NCI-H2029 treated with DMSO at 0.1 percent for 48 hours (cell line): ENCODE measurements at places on chromosomes 6 and 20.

- DNase-seq, result no peak
Observed at GRCh38 chr20:61600016-61600415, 348.0 kb downstream of the CDH4 start.

GRCh38 chr6:112308476-112308875 is 38.7 kb upstream of the RFPL4B start:
- DNase-seq, result no peak

DNA sequence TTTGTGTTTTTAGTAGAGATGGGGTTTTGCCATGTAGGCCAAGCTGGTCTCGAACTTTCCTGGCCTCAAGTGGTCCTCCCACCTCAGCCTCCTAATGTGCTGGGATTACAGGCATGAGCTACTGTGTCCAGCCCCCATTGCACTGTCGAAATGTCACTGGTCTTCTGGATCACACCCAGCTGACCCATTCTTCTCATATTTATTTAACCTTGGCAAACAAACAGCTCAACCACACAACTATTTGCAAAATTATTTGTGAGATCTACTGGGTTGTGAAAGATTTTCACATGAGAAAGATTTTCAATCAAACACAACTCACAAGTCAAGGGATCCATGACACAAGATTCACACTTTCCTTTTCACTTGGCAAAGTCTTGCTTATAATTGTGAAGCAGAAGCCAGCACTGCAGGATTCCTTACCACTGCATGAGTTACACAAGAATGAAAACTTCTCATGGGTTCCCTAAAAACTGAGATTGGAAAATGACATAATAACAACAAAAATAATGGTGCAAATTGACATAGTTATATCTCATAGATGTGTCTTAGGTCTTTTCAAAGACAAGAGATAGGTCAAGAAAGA is 2.0 kb upstream of the CST9L start:
- DNase-seq, result no peak

DNA sequence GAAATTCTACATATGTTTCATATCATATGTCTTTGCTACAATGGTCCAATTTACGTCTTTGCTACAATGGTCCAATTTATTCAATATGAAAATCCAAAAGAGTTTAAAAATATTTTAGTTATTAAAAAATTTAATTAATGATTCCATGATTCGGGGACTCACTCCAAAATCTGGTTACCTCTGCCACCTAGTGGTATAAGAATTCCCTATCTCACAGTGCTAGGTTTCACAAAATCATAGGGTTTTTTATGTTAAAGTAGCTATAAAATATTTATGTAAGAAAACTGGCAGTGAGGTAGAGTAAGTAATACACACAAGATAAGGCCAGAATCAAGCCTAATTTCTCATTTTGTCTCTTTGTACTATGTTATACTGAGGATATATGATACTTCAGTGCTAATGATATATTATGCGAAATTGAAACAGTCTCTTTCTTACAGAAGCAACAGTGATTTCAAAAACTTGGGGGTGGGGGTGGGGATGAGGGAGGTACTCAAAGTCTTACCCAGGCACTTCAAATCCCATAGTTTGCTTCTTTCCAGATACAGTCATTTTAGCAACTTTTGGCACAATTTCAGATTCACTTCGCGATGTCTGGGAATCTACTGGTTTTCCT is 52.3 kb downstream of the HBS1L start:
- DNase-seq, result no peak

DNA sequence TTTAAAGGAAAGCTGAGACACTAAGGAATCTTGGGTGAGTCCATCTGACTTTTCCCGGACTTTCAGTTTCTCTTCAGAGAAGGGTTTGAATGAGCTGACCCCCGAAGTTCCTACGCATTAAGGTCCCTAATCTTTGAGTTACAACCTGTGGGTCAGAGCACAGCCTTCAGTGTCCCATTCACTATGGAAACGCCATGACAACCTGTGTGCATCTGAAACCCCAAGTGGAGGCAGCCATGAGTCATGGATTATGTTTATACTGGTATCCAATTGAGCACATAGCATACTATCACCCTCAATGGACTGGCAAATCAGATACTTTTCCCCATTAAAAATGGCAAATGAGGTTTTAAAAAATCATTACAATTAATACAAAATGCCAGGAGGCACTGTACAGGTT is 11.4 kb downstream of the MYLK4 start:
- DNase-seq, result no peak

DNA sequence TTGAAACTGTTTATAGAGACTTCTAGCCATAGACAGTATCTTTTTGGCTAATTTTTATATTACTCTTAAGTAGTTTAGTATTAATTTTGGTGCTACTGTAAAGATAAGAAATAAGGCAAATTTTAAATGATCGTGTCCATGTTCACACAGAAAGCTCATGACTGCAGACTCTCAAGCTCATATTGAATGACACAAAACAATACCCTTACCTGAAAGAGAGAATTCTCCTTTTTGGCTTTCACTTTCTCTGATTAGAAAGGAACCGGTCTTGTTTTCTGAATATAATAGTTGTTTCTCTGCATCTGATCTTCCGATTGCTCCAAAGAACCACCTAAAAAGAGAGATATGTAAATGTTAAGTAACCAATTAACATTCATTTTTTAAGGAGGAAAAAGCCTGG is 57.0 kb downstream of the FRK start:
- DNase-seq, result no peak

- DNase-seq, result no peak
Observed at GRCh38 chr6:14174226-14174625, 56.7 kb downstream of the CD83 start.

- DNase-seq, result no peak
Observed at GRCh38 chr6:107870381-107870780, 46.3 kb upstream of the SCML4 start.

GRCh38 chr6:39263303-39264037 is 34.2 kb upstream of the KCNK5 start:
- DNase-seq, result peak; percentile 53

DNA sequence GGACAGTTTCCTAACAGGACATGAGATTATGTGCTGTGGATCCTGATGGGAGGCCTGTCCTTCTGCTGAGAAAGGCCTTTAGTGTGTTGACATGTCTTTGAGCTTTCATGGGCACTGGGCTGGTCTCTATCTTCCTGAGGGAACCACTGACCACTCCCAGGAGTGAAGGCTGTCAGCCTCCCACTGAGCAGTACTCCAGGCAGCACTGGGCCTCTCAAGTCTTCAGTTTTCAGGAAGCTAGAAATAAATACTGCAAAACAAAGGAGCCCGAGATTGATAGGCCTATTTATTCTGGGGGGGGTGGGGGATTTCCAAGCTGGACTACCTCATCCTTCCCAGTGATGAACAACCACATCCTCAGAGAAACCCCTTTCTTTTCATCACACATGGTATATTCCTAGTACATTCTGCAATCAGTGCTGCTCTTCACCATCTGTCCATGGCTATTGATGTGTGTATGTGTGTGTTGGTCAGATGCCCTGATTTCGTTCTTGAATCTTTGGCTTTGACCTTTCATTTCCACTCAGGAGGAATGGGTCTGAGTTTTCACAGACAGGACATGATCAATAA is 180.9 kb upstream of the SPTLC3 start:
- DNase-seq, result no peak

DNA sequence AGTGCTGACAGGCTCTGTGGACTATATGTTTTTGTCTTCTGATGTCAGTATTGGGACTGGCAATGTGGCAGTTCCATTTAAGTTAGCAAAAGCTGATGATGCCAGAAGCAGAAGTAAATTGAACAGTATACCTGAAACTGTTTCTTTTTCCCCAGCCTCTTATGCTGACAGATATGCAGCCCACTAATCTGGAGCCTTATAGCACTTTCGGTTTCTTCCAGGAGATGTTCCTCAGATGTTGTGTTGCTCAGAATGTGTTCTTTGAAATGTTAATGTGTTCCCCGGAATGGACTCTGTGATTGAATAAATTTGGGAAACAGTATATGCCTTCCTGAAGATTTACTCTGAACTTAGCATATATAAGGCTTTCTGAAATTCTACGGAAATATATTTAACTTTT is 80.7 kb upstream of the MRAP2 start:
- DNase-seq, result no peak

- DNase-seq, result no peak
Observed at GRCh38 chr6:45045253-45045601, 282.9 kb upstream of the RUNX2 start.

DNA sequence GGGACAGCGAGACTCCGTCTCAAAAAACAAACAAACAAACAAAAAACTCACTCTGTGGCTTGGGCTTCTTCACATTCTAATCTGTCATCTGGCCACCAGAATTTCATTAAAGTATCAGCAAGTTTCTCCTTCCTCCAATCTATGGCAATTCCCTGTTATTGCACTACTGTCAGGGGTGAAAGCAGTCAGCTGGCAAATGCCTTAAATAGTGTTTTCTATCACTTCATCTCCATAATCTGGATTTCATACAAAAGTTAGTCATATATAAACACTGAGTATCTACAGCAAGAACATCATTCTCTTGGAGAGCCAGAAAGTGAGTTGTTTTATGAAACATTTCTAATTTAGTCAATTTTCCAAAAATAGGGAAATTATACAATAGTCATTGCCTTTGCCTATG is 56.1 kb downstream of the PHACTR3 start:
- DNase-seq, result no peak

- DNase-seq, result no peak
Observed at GRCh38 chr20:24530131-24530680, 60.8 kb downstream of the SYNDIG1 start.

DNA sequence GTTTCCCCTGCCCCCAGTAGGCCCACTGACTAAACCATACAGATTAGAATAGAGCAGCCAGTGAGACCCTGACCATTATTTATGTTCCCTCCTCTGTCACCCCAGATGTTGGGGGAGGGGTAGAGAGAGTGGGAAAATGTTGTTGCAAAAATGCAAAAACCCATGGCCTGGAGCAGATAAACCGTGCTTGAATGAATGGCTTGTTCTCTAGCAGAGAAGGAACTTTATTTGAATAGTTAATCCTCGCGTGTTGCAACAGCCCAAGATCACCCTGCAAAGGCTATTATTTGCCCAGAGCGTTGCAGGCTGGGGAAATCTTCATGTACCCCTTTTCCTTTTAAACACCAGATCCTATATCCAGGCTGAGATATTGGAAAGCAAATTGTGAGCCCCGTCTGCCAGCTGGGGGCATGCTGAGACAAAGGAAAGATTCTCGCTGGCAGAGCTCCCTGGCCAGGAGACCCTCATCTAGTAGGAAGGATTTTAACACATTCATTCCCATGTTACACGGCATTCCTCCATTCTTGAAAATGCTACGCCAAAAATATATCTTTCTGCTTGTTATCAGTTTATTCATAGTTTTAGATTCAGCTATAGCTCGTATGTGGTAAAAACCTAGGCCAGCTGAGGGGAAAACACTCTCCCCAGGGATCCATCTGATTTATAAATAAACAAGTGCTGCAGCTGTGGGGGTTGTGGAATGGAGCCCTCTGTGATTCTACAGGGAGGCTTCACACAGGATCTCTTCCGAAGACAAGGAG is 53.0 kb downstream of the LINC00237 start:
- DNase-seq, result no peak

- no peak for DNase-seq
Observed at GRCh38 chr6:129903082-129903481, 42.0 kb upstream of the TMEM244 start.
